H1 (cell line): ENCODE measurements at places on chromosomes 6 and 20. TPM values are rescaled to one million over a fixed set of nuclear protein-coding genes. Genes with fewer than 3 reads are reported as not detected.

DNA sequence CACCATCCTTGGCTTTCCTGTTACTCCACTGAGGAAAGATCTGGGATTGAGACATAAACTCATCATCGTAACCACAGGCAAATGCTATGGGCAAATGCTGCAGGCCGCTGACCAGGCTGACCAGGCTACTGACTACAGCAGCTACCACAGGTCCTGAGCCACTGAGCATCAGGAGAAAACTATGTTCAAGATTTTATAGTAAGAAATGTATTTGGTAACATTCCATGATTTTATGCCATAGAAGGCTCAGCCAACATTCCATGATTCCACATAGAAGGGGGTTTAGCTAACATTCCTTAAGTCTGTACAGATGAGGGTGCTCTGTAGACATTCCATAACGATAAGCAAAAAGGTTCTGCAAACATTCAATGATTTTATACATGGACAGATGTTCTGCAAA lies 16.1 kb upstream of the B4GALT5 start:
- DNase-seq: no peak

GRCh38 chr6:63773200-63773599 lies 137.6 kb downstream of the PHF3 start:
- DNase-seq: no peak

- DNase-seq: no peak
Observed at GRCh38 chr6:148874698-148875293, 128.0 kb downstream of the UST start.

DNA sequence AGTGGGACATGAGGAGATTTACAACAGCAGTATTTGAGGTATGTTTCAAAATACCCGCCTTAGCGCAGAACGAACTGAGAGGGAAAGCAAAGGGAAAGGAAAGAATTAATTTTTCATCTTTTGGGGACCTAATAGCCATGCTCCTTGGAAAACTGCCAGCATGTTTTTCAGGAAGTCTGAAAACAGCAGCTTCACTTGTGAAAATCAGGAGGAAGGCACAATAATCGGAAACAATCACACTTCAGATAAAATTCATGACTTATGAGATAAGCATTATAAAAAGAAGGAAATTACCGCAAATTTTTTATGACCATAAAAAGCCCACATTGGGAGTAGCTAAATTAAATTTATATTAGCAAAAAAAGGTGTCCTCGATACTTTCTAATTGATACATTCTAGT lies 541.1 kb downstream of the HAO1 start:
- no peak for DNase-seq

GRCh38 chr6:137661601-137662000 lies 167.4 kb upstream of the OLIG3 start:
- peak; percentile 53 for DNase-seq

DNA sequence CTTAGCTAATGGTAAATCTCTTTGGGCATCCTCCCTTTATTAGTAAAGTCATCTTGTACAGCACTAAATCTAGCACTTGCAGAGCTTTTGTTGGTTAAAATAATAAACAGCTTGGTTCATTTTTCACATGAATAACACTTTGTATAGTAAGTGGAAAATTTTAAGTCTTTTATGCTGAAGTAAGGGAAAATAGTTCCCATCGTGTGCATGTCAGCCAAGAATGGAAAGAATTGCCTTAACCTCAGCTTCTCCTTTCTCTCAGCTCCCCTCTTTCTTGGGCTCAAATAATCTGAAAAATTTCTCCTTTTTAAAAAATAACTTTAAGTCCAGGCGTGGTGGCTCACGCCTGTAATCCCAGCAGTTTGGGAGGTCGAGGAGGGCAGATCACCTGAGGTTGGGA lies 16.6 kb downstream of the SNRPC start:
- DNase-seq: no peak

DNA sequence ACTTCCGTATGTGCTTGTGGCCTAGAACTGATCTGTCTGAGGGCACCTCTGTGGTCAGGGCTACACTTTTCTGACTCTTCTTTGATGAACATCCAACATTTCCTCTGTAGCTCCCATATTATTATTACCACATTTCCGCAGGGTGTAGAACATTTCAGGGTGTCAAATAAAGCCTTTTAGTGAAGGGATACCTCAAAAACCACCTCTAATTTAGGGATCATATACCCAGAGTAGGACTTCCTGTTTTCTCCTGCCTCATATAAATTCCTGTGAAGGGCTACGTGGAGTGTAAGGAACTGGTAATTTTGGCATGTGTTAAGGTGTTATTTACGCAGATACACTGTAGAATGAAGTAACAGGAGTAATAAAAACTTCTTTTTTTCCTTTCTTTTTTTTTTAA lies 5.5 kb upstream of the MUC22 start:
- no peak for DNase-seq

Gene MUCL3
- total RNA-seq: 0.08 and 0.37 TPM in 2 replicates

- DNase-seq: no peak
Observed at GRCh38 chr20:13552061-13552460, 86.7 kb downstream of the TASP1 start.

DNA sequence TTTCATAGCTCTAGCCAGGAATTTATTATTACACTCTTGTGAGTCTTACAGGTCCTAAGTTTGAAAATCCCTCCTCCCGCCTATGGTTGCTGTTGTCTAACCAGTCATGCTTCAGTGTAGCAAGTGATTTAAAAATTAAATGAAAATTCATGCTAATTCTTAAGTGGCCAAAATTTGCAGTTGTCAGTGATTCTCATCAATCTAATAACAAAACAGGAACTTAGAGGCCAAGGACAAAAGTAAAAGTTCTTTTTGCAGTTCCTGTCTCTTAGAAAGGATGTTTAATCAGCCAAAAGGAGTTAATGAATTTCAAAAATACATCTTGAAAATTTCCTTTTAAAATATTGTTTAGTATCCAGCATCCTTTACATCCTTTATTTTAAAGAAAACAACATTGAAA lies 36.3 kb downstream of the VTA1 start:
- no peak for DNase-seq

DNA sequence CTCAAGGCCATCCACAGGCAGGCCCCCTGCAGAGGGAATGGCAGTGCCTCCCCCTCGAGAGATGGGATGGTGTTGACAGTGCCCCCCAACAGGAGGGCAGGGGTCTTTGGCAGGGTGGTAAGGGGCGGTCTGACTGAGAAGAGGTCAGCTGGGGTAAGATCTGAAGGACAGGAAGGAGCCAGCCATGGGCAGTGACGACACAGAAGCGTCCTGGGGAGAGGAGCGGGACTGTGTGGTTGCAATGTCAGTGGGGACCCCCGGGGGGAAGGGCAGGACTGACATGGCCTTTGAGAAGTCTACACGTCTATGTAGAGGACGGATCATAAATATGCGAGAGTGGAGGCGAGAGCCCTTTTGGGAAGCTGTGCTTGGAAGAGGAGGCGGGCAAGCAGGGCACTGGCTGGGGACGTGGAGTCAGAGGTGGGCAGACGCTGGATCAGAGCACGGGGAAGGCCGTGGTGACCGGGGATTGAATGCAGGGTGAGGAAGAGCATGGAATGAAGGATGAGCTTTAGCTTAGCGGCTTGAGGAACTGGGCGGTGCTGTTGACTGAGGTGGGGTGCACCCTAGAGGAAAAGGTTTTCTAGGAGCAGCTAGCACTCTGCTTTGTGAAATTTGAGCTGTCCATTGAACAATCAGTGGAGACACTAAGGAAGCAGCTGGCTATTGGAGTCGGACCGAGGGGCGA lies 82.5 kb upstream of the AGPAT4 start:
- DNase-seq: peak; percentile 27

Gene B3GALT4
- total RNA-seq: 3.0 and 4.2 TPM in 2 replicates

DNA sequence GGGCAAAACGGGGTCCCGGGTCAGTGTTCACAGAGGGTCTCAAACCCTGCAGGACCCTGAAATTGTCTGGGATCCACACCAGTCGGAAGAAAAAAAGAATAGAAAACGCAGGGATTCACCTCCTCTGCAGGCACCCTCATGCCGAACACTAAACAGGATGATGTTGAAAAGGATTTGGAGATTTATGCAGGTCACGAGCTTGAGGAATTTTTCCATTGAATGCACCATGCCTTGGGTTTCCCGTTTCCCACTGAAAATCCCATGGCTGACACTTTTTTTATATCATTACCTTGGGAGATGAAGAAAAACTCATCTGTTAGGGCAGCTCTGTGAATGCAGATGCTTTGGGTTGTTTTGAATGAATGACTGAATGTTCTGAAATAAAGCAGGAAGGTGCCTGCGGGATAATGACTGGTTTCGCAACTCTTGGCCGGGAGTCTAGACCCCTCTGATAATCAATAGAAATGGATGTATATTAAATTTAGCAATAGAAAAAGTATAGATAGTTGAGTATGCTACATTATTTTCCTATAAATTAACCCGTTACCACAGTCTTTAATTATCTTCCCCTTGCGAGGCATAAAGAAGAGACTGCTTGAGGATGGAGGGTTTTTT lies 147.5 kb upstream of the AFDN start:
- DNase-seq: no peak
